ENCODE measurements at places on chromosomes 3 and 15.

DNA sequence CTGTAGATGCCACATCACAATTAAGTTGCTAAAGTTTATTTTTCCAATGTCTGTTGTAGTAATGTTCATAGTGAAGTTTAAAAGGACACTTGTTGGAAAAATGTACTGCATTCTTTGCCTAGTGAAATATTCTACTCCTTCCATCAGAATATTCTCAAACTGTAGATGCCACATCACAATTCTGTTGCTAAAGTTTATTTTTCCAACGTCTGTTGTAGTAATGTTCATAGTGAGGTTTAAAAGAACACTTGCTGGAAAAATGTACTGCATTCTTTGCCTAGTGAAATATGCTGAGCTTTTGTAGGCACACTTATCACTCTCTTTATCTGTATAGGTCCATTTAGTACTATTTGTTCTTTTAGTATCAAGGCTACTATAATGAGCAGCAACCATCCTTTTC, 836.1 kb downstream of the NAALADL2 start:
- no peak for DNase-seq

GRCh38 chr3:194447161-194447560, 39.6 kb downstream of the ATP13A3 start:
- DNase-seq, result no peak

- no peak for DNase-seq
These were observed 89.7 kb downstream of the HMG20A start for GRCh38 chr15:77510066-77511057.

GRCh38 chr3:143065364-143065763, 54.2 kb upstream of the CHST2 start:
- DNase-seq, result no peak

All from stimulated activated CD8-positive, alpha-beta memory T cell treated with anti-CD3 and anti-CD28 coated beads, Interleukin-7, amount 100 ng/mL, for 1 hour (primary cell).